ENCODE measurements at places on chromosomes 7 and 10.
A peak's percentile ranks its signal among the peaks of the same experiment; 100 is the strongest.

- DNase-seq = no peak
These were observed 297.8 kb upstream of the SEMA3A start for GRCh38 chr7:84492098-84493034.

DNA sequence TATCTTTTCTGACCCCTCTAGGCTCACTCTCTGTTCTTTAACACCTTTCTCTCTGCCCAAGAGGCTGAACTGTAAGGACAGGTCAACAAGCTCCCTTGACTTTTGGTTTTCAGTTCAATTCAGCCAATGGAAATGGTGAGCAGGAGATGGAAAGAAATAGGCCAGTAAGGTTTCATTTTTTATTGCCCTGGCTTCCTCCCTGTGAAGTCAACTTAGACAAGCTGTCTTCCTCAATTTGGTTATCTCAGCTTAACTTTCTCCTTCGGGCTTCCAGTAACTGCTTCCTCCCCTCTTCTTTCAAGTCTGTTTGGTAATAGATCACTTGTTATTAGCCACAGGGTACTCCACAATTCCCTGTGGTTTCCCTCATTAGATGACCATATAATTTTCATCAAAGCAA lies 19.7 kb downstream of the LIPK start:
- no peak for DNase-seq

GRCh38 chr7:112080441-112080840 lies 125.8 kb downstream of the DOCK4 start:
- DNase-seq = peak; percentile 57

DNA sequence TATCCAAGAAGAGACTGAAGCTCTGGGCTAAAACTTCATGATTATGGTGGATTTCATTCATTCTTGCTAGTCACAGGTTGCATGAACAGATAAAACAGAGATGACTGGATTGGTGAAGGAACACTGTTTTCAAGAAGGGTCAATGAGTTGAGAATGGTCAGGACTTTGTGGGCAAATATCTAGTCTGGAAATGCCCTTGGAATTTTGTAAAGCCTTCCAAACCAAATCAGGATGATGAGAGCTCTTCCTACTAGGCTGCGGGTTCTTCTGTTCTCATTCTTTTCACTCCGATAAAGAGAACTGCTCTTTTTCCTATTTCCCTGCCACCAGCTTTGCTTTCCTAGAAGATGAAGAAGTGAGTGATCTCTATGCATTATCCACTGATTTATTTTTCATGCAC lies 171.4 kb downstream of the ARID5B start:
- no peak for DNase-seq

DNA sequence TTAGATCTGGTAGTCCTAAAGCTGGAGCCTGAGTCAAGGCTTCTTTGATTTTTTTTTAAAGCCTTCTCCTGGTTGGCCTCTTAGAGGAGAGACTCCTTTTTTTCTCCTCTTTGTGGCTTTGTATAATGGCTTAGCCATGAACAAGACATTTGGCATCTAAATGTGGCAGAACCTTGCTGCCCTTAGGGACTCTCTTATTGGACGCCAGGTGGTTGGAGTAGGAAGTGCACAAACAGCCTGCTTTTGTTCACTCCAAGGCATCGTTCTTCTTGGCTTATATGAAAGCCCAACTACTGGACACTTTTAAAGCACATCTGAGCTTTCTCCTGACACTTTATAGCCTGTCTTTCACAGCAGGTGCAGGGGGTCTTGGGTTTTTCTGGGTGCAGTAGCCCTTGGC lies 25.0 kb downstream of the ZPBP start:
- no peak for DNase-seq

- DNase-seq = no peak
These were observed 194.3 kb downstream of the ELFN1 start for GRCh38 chr7:1864161-1864940.

DNA sequence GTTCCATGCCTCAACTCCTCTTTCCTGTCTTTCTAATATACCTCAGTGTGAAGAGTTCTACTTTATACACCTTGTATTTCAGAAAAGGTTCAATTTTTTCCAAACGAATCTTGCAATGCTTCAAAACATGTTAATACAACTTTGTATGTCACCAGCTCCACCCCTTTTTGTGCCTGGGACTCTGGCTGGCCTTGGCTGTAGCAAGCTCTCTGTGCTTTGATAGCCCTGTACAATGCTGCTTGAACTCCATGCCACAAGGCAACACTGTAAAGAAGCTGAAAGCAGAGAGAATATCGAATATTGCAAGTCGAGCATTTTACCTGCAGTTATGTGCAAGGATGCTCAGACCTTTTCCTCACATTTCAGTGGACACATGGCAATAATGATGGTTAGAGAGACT lies 52.5 kb downstream of the PANK1 start:
- no peak for DNase-seq

GRCh38 chr7:17625043-17625442 lies 315.3 kb downstream of the SNX13 start:
- DNase-seq = no peak

Data from GM06990 (cell line).